ENCODE measurements at places on chromosomes 7 and 10.
A peak's percentile ranks its signal among the peaks of the same experiment; 100 is the strongest.

- DNase-seq: peak; percentile 50
Measured at GRCh38 chr7:155738652-155739537, 73.4 kb downstream of the SHH start.

- no peak for DNase-seq
Measured at GRCh38 chr10:60937784-60938654, 6.0 kb downstream of the RHOBTB1 start.

DNA sequence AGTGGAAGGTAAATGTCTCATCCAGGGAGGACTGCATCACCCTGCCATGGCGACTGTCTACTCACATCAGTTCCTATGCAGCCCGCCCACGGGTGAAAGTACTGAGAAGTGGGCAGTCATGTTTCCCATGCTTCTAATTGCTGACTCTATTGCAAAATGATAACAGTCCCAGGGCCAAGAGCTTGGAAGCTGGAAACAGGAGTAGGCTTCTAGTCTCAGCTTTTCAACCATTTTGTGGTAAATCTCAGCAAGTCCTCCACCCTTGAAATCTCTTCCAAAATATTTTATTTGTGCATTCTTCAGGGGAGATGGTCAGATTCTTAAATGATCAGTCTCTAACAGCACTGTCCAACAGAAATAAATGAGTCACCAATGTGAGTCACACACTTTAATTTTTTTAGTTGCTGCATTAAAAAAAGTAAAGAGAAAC, 48.1 kb upstream of the TARP start:
- no peak for DNase-seq

DNA sequence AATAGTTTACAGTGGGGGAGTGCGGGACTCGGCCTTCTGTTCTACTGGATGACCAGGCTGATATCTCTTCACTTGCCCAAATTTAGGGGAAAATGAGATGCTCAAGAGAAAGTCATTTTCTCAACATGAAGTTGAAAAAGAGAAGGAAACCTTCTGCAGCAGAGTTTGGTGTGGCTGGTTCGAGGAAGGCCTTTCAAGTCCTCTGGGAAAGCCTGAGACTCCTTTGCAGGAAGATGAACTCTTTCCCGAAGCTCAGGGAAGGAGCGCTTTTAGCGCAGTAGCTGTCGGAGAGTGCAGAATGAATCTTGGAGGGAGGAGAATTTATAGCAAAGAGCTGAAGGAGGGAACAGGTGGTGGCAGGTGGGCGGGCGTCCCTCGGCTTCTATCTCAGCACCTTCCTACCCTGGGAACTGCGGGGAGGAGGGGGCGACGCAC, at the start of gene ATOH7:
Gene ATOH7, minus strand, starts transcription at position 297 of the 435 bp plus-strand sequence. CDS start 436 bp downstream, outside the sequence.
- no peak for DNase-seq

- no peak for DNase-seq
Measured at GRCh38 chr7:138825049-138825721, 27.2 kb upstream of the ATP6V0A4 start.

GRCh38 chr7:8217200-8218068, 44.5 kb downstream of the ICA1 start:
- peak; percentile 66 for DNase-seq

DNA sequence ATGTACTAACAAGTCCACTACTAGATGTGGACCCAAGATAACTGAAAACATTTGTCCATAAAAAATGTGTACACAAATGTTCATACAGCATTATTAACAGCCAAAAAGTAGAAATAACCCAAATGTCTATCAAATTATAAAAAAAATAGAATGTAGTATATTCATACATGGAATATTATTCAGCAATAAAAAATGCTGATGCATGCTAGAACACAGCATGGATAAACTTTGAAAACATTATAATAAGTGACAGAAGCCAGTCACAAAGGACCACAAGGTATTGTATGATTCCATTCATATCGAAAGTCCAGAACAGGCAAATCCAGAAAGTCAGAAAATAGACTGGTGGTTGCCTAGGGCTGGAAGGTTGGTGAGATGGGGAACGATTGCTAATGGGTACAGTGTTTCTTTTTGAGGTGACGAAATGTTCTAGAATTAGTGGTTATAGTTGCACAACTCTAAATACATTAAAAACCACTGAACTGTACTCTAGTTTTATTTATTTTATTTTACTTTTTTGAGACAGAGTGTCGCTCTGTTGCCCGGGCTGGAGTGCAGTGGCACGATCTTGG, 43.3 kb upstream of the ANLN start:
- DNase-seq: no peak

DNA sequence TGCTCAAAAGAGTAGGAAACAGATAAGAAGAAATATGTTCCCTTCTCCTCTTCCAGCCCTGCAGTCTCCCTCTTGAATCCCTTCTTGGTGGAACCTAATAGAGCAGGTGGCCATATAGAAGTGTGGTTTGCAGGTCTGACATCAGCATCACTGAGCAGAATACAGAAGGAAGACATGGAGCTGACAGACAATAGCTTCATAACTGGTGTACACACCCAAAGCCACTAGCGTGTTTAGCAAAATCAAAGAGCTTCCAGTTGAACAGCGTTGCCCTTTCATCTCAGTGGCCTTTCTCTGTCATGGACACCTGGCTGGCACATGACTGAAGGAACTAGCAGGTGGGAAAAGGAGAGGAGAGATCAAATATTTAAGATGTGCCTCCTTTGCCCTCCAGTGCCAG, 245.5 kb downstream of the BAMBI start:
- no peak for DNase-seq

DNA sequence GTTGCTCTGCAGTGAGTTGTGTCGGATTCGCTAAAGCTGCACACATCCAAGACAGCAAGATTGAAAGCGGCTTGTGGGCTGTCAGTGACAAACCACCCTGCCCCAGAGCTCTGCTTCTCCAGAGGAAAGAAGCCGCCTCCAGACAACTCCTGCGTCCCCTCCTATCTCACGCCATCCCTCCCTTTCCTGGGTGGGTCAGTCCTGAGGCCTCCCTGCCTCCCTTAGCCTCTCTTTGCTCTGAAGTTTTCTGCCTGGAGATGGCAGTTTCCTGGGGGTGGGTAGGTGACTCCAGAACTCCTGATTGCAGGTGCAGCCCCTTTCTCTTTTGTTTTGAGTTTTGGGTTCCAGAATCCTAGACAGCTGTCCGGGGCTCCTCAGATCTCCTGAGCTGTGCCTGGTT, 78.7 kb downstream of the EMX2 start:
- no peak for DNase-seq

DNA sequence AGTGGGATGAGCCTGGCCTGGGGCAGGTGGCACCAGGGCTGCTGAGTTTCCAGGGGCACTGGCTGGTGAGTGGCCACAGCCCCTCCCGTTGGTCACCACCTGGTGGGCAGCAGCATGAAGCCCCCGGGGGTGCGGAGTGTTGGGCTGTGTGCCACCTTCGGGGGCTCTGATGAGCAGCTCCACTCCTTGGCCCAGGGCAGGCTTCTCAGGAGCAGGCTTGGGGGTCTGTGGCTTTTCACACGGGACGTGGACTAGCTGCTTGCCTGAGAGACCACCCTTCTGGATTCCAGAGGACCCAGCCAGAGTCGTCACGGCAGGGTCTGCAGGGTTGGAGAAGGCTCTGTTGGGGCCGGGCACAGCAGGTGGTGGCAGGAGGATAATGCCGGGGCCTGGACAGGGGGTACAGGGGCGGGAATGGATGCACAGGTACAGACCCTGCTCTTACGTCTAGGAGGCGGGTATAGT, 193.1 kb downstream of the ADARB2 start:
- DNase-seq: no peak

DNA sequence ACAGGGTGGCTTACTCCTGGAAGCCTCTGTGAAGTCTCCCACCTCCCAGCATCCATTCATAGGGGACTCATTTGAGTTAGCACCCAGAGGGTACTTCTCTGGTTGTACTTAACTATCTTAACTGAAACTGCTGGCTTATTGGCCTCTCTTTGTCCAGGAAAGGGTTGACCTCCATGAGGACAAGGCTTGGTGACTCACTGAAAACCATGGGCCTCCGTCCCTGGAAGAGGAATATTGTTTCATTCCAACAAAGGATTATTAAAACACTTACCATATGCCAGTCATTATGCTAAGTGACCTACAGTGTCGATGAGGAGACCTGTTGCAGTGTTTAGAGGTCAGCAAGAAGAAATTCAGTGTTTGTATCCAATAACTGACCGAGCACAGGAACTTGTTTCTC, 175.9 kb downstream of the PLPP4 start:
- no peak for DNase-seq

DNA sequence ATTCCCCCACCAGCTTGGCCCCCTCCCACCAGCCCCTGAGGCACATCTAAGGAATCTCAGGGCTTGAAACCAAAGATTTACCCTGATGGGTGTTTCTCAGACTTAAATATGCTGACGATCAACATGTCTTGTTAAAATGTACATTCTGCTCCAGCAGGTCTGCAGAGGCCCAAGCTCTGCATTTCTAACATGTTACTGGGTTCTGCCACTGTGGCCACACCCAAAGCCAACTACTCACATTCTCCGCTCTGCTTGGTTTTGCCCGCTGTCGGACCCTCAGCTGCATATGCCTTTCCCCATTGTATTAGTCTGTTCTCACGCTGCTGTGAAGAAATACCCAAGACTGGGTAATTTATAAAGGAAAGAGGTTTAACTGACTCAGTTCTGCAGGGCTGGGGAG, 8.9 kb downstream of the PIP4K2A start:
- DNase-seq: no peak

GRCh38 chr10:84256510-84257342, 11.9 kb downstream of the RGR start:
- DNase-seq: peak; percentile 10

DNA sequence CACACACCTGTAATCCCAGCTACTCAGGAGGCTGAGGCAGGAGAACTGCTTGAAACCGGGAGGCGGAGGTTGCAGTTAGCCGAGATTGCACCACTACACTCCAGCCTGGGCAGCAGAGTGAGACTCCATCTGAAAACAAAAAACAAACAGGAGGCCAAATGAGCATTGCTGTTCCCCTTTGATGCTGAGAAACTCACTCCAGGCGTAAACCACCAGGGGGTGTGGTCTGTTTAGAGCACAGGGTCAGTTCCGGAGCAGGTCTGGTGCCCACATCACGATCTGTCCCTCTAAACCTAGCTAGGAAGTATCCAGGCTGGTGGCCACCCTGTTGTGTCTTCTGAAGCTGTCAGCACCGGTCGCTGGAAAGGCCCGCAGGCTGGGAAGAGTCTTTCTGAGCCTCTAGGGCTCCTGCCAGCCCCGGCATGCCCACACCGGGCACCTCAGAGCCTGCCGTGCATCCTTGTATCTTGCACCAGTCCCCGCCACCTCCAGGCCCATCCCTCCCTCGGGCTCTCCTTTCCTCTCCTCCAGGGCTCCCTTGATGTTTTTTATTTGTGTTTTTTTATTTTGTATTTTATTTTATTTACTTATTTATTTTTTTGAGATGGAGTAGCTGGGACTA, 66.3 kb upstream of the SH2B2 start:
- no peak for DNase-seq

GRCh38 chr10:101639141-101639900, 51.2 kb downstream of the DPCD start:
- no peak for DNase-seq

DNA sequence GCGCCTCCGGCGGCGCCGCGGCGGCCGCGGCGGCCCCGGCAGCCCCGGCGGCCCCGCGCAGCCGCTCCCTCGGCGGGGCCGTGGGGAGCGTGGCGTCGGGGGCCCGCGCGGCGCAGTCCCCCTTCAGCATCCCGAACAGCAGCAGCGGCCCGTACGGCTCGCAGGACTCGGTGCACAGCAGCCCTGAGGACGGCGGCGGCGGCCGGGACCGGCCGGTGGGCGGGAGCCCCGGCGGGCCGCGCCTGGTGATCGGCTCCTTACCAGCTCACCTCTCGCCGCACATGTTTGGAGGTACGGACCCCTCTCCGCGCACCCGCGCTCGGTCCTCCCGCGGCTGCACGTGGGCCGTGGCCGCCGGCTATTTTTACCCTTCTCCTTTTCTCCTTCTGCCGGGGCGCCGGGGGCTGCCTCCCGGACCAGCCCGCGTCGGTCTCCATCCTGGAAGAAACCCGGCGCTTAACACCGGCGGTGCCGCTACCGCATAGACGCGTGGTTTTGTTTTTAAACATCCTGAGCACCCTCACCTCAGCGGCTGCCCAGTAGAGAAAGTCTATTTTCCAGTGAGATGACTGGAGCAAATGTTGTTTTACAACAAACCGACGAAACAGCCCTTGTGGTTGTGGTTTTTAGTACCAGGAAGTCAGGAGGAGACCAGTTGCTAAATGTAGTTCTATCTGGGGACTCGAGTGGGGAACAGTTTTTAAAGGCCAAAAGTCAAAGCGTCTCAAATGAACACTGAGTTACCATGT, 1.3 kb downstream of the ZNRF2 start:
- peak; percentile 66 for DNase-seq

DNA sequence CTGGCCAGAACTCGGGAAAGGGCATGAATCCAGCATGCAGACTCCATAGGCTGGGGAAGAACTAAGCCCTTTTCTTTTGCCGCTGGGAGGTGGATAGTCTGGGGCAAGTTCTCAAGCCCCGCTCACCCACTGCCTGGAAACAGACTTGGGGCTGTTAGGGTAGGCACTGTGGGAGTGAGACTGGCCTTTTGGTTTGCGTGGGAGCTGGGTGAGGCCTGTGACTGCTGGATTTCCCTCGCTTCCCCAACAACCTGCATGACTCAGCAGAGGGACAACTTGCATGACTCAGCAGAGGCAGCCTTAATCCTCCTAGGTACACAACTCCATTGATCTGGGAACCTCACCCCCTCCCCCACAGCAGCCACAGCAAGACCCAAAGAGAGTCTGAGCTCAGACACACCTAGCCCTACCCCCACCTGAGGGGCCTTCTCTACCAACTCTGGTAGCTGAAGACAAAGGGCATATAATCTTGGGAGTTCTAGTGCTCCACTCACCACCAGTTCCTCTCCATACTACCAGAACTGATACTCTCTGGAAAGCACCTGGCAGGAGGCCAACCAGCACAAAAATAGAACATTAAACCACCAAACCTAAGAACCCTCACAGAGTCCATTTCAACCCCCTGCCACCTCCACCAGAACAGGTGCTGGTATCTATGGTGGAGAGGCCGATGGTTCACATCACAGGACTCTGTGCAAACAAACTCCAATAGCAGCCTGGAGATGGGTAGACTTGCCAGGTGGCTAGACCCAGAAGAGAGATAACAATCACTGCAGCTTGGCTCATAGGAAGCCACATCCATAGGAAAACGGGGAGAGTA, 81.4 kb upstream of the LAMB4 start:
- DNase-seq: no peak

- DNase-seq: no peak
Measured at GRCh38 chr10:76632767-76633051, 1004.9 kb downstream of the KCNMA1 start.
